ENCODE measurements at places on chromosomes 12 and 14.
A peak's percentile ranks its signal among the peaks of the same experiment; 100 is the strongest.

- no peak overlapping the region for H3K27ac ChIP-seq
- H3K4me1 ChIP-seq = no peaks in the 10 kb centered on the region
- DNase-seq = no peak
Measured at GRCh38 chr14:75088153-75088552, 18.7 kb downstream of the ZC2HC1C start.

DNA sequence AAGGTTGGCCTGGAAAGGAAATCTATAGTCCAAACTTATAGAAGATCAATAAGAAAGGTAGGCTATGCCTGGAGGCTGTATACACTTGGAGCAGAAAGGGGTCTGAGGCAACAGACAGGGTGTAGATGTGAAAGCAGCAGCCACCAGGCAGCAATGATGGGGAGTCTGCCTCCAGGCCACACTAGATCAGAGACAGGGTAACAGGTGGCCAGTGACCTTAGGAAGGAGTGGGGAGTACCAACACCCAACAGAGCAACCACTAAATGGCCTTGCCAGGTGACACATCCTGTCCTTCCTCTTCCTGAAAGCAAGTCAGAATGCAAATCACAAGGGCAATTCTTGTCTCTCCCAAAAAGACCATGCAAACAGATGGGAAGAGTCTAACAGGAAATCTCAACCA lies 46.4 kb upstream of the NID2 start:
- no peak overlapping the region for H3K4me3 ChIP-seq
- no peak for DNase-seq
- H3K27ac ChIP-seq = no peak overlapping the region
- H3K27me3 ChIP-seq = no peaks in the 10 kb centered on the region
- no peaks in the 10 kb centered on the region for H3K4me1 ChIP-seq
- H3K36me3 ChIP-seq = no peaks in the 10 kb centered on the region

GRCh38 chr12:80373666-80374065 lies 70.4 kb upstream of the PTPRQ start:
- DNase-seq = no peak
- no peak overlapping the region for H3K27ac ChIP-seq
- H3K36me3 ChIP-seq = no peaks in the 10 kb centered on the region
- no peak overlapping the region for H3K4me3 ChIP-seq
- H3K27me3 ChIP-seq = no peaks in the 10 kb centered on the region

DNA sequence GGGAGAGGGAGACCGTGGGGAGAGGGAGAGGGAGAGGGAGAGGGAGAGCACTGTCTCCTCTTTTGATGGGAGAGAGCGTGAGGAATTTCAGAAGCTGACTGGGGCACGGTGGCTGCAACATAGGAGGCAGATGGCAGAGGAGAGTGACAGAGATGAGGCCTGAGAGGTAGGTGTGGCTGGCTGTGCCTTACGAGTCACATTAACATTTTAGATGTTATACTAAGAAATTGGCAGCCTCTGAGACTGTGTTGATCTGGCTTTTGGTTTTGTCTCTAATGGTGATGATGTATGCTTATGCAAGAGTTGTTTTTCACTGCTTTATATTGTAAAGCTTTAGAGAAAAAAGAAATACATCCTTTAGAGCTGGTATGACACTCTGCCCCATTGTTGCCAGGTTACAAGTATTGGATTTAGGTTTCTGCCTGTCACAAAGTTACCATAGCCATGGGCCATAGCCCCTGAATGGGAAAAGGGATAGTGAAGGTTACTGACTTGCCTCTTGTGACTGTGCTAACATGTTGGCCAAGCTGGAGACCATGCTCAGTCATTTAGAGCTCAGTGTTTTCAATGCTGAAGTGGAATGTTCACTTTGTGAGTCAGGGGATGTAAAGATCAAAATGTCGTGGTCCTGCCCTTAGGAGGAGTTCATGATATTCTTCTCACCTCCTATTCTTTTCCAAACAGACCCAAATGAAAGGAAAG lies 186.2 kb downstream of the SYNE2 start:
- no peaks in the 10 kb centered on the region for H3K4me1 ChIP-seq
- no peaks in the 10 kb centered on the region for H3K27me3 ChIP-seq
- peaks cover 10% of the 10 kb centered on the region for H3K36me3 ChIP-seq
- no peak overlapping the region for H3K4me3 ChIP-seq

GRCh38 chr12:117214797-117215196 lies 24.5 kb upstream of the FBXO21 start:
- no peak overlapping the region for H3K4me3 ChIP-seq
- no peak for DNase-seq
- no peaks in the 10 kb centered on the region for H3K4me1 ChIP-seq
- H3K27ac ChIP-seq = no peak overlapping the region
- no peaks in the 10 kb centered on the region for H3K36me3 ChIP-seq
- H3K27me3 ChIP-seq = no peaks in the 10 kb centered on the region

GRCh38 chr14:29652571-29652970 lies 275.1 kb downstream of the PRKD1 start:
- no peak overlapping the region for H3K4me3 ChIP-seq
- DNase-seq = no peak
- H3K27ac ChIP-seq = no peak overlapping the region
- no peaks in the 10 kb centered on the region for H3K27me3 ChIP-seq

DNA sequence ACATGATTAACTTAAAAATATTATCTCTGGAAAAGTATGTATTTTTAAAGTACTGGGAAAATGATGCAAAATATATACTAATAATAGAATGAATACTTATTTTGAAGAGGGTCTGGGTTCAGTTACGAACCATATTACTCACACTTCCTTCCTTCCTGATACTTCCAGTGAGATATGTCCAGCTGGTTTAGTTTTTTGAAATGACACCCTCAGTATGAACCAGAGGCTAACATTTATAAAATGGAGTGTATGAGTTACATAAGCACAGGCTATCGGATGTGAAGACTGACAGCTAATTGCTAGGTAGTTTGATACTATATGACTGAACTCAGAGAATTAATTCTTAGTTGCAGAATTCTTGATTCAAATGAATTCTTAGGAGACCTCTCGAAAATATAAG lies 122.9 kb downstream of the OTOGL start:
- H3K4me1 ChIP-seq = no peaks in the 10 kb centered on the region
- no peaks in the 10 kb centered on the region for H3K36me3 ChIP-seq
- H3K27me3 ChIP-seq = no peaks in the 10 kb centered on the region
- H3K4me3 ChIP-seq = no peak overlapping the region

DNA sequence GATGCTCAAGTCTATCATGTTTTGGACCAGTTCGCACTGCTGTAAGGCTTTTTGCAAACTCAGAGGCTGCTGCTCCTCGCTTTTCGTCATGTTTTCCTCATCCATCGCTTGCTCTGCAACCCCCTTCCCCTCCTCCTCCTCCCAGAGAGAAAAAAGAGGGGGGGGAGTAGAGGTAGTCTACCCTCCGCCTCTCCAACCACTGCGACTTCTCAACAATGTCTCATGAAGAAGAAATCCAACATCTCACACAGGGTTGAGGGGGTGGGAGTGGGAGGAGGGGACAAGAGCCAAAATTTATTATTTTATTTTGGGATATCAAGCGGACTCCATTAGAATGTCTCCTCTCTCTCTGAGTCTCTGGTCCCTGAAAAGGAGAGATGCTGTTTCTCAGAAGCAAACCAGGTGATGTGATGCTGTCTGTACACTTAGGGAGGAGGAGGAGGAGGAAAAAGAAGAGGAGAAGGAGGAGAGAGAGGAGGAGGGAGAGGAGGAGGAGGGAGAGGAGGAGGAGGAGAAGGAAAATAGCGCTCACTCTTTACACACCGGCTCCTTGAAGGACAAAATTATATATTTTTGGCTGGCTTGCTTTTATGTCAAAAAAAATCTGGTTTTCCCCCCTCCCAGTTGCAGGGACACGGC lies 520 bp downstream of the KSR2 start:
- H3K4me3 ChIP-seq = peak overlapping the region; percentile 50
- no peak overlapping the region for H3K27ac ChIP-seq
- peaks cover 13% of the 10 kb centered on the region for H3K27me3 ChIP-seq
- H3K4me1 ChIP-seq = peaks cover 4% of the 10 kb centered on the region

GRCh38 chr12:3607039-3607720 lies 116.2 kb downstream of the PRMT8 start:
- no peaks in the 10 kb centered on the region for H3K4me1 ChIP-seq
- H3K4me3 ChIP-seq = no peak overlapping the region
- no peak overlapping the region for H3K27ac ChIP-seq
- peaks cover 13% of the 10 kb centered on the region for H3K36me3 ChIP-seq

DNA sequence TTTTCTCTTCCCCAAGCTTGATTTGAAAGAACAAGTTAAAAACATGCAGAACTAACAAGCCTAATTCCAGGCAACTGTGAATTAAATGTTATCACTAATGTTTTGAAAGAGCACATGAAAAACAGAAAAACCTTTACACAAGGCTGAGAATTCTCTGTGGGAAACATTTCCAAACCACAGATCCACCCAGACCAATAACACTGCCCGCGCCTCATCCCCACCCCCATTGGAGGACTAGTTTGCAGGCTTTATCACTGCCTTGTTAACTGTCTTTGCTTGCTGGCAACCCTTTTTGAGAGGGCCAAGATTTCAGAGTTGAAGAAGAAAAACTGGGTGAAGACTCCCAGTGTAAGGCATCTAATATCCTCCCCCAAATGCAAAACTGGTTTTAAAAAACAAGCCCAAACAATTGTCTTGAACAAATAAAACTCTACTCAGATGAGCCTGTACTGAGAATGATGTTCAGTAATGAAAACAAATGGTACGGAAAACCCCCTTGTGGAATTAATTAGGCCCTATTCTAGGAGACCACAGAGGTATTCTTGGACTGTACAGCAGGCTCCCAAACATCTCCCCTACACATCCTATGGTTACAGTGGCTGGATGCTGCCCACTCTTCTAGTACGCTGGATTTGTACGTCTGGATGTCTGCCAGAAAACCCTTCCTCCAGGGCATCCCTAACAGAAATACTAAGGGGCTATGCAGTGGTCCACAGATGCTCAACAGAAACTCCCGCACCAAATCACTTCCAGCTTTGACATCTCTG lies 5.8 kb downstream of the MAX start:
- peaks cover 39% of the 10 kb centered on the region for H3K36me3 ChIP-seq
- peaks cover 46% of the 10 kb centered on the region for H3K4me1 ChIP-seq
- H3K4me3 ChIP-seq = no peak overlapping the region
- DNase-seq = no peak

DNA sequence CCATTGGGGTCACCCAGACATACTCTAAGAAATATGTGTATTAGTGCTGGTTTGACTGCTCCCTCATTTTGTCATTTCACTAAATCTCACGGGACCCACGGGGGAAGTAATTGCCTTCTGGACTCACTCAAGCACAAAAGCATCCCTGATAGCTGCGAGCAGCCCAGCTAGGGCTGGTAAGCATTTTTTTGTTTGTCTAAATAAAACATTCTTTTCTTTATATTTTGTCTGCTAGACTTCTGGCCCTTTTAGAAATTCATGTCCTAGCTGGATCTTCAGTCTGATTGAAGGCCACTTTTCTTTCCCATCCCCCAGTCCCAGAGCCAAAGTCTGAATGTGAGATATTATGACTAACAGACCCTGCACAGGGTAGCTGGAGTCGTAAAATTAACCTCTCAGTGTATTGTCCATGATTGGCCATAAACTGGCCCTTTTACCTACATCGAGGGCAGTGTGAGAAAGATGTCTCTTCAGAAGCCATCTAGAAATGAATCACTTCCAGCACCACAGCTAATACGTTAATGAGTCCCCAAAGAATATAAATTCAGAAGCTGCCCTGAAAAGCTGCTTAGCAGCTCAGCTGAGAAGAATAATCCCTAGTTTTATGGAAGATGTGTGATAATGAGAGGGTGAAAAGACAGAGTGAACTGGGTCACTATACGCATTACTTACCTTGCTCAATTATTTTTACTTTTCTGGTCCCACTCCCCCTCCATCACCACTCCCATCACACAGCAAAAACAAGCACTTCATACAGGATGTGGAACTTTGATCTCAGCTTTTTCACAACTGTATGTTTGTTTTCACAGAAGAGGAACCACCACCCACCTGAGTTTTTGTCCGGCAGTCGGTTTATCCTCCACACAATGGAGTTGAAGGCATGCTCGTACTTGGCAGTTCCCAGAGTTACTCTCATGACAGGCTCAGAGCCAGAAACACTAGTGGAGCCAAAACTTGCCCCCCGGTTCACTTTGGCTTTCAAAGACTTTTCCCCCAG lies 55.6 kb upstream of the GTF2A1 start:
- no peak overlapping the region for H3K4me3 ChIP-seq
- no peaks in the 10 kb centered on the region for H3K27me3 ChIP-seq
- H3K27ac ChIP-seq = no peak overlapping the region
- no peak for DNase-seq
- H3K4me1 ChIP-seq = no peaks in the 10 kb centered on the region

DNA sequence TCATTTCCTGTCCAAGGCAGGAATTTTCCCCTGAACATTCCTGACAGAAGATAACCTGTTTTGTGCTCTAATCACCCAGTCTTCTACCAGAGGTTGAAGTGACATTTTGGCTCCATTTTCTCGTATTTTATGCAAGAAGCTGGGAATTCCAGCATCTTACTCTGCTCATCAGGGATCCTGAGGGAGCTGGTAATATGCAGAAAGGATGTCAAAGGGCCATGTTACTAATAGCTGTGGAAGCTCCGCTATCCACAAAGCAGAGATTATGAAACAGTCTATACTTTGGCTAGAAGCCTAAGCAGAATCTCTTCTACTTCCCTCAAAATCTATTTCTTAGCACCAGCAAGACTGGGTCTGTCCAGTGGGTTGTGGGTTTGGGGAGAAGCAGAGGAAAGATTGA lies 613.0 kb downstream of the DIO2 start:
- no peak for DNase-seq
- no peak overlapping the region for H3K27ac ChIP-seq
- H3K4me1 ChIP-seq = no peaks in the 10 kb centered on the region
- H3K27me3 ChIP-seq = no peaks in the 10 kb centered on the region
- H3K4me3 ChIP-seq = no peak overlapping the region

DNA sequence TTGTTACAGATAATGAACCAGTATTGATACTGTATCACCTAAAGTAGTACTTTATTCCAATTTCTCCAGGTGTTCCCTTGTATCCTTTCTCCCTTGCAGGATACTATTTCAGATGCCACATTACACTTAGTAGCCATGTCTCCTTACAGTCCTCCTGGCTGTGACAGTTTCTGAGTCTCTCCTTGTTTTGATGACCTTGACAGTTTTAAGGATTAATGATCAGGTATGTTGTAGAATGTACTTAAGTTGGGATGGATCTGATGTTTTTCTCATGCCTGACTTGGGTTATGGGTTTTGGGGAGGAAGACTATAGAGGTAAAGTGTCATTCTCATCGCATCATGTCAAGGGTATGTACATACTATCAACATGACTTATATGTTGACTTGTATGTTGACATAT lies 193.6 kb downstream of the ADGRD1 start:
- no peaks in the 10 kb centered on the region for H3K4me1 ChIP-seq
- no peaks in the 10 kb centered on the region for H3K36me3 ChIP-seq
- no peak for DNase-seq
- H3K27me3 ChIP-seq = no peaks in the 10 kb centered on the region
- H3K4me3 ChIP-seq = no peak overlapping the region

All from effector memory CD4-positive, alpha-beta T cell (primary cell).